Kidney glomerular epithelial cell (primary cell): ENCODE measurements at places on chromosomes 1 and 21.

DNA sequence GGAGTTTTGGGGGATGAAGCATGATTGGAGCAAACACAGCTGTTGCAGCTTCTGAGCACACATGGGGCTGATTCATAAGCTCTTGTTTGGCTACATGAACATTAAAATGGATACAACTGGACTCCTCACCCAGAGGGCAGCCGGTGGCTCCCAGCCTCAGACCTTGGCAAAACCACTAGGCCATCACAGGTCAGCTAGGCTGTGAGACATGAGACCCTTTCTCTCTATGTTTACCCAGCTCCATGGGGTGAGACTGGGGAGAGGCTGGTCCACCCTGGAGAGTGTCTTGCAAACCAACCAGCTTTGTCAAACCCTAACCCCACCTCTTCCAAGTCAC, 388.7 kb downstream of the PTPRU start:
- DNase-seq = no peak

DNA sequence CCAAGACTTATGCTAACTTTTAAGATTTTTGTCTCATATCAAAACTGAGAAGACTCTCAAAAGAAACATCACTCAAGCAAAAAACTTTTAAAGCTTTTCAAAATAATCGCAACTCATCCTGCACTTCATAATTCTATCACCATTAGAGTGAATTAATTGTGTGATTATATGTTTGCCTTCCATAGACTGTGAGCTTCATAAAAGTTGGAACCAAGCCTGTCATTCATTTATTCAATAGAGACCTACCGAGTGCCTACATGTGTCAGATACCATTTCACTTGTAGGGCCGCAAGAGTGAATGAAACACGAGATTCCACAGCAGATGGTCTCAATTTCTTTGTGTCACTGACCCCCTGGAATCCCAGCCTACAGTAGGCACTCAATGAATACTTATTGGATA, 106.4 kb downstream of the RHOU start:
- no peak for DNase-seq

GRCh38 chr1:41734201-41734970, 184.3 kb downstream of the HIVEP3 start:
- DNase-seq = no peak

DNA sequence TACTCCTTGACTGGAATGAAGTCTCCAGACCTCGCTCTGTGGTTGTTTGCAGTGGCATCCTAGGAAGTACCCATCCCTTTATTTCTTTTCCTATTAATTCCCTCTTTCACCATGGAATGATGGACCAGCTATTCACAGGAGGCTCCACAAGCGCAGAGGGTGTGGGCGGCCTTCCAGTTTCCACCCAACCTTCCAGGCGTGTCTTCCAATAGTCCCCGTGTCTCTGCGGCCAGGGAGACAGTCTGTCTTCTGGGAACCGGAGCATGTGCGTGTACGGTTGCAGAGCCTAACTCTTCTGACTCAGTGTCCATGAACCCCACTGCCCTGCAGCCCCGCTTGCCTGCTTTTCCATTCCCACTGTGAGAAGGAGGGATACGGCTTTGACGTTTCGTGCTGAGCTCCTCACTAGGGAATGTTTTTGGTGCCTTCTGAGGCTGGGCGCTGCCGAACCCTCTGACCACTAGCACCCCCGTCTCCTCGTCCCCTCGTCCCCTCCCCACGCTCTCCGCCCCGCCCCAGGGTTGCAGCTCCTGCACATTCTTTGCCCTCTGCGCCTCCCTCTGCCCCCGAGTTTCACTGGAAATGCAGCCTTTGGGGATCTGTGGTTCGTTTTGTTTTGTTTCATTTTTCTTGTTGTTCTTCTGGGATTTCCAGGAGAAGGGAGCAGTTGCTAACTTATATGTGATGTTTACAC, 26.3 kb upstream of the FAM3B start:
- no peak for DNase-seq

GRCh38 chr1:8711151-8711550, 106.3 kb downstream of the RERE start:
- no peak for DNase-seq

GRCh38 chr21:21713651-21714180, 715.5 kb downstream of the NCAM2 start:
- DNase-seq = no peak

- DNase-seq = no peak
These were observed 522.5 kb downstream of the SMYD3 start for GRCh38 chr1:245984390-245985155.

GRCh38 chr1:10128101-10128765, 82.1 kb upstream of the KIF1B start:
- DNase-seq = no peak

- DNase-seq = no peak
These were observed 6.1 kb upstream of the AKR1A1 start for GRCh38 chr1:45544530-45544929.
